ENCODE measurements at places on chromosomes 5 and 9.

DNA sequence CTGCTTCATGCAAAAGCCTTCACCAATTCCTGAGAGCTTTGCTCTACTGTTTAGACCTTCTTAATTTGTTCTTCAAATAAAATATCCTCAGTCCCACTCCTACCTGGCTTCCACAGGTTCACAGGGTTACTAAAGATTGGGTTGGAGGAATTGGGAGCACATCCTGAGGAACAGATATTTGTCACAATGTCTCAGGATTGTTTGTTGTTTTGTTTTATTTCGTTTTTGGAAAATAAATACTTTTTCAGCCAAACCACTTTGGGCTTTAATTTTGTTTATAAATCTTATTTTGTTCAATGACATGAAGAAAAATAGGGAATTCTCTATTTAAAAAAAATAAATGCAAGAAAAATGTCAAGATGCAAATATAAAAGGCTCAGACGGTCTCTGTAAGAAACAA, 249.0 kb downstream of the MEF2C start:
- DNase-seq, result no peak

DNA sequence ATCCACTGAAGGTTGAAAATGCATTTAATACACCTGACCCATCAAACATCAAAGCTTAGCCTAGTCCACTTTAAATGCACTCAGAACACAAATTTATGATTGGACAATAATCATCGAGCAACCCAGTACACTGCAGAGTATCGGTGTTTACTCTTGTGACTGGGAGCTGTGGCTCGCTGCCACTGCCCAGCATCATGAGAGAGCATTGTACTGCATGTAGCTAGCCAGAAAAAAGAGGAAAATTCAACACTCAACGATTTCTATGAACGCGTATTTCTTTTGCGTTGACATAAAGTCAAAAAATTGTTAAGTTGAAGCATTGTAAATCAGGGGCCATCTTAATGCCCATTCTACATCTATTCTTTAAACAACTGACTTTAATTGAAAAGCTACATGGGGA, 95.1 kb upstream of the CD180 start:
- no peak for DNase-seq

DNA sequence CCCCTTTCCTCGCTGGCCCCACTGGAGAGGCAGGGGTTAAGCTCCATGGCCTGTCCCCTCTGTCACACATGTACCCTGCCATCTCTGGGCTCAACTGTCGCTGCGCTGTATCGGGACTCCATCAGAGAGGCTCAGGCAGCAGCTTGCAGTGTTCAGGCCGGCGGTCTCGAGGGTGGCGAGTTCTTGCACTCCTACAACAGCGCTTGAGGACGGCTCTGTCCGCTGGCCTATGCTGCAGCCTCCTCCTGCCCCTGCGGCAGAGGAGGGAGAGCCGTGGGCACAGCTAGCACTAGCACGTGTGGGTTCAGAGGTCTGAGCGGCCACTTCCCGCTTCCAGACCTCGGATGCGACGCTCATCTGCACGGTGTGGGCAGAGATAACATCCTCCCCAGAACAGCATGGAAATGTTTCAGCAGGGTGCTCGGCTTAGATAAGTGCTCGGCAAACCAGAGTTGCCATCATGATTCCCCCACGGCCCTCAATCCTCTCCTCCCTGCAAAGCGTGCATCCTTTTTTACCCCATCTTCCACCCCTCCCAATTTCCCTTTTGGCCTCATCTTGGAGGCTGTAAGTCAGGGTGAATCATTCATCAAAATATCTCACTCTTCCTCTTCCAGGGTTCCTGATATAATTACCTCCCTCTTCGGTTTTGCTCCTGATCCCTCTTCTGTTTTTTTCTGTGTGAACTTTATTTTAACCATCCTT, 41.9 kb upstream of the FUBP3 start:
- no peak for DNase-seq

GRCh38 chr5:56671571-56671970, 143.8 kb upstream of the MAP3K1 start:
- DNase-seq, result no peak

DNA sequence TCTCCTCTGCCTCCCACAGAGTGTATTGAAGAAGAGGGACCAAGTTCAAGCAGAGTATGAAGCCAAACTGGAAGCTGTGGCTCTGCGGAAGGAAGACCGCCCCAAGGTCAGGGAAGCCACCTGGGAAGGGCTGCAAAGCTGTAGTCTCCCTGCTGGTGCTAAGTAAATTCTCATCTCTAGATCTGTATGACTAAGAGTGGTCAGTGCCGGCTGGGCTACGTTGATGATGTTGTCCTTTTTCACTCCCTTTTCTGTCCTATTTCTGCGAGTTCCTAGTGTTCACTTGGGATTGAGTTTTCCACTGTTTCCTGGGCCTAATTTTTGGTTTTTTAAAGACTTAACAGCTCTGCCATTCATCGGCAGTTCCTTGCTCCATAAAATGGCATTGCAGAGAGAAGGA, 39.8 kb downstream of the SLC46A2 start:
- no peak for DNase-seq

- no peak for DNase-seq
Measured at GRCh38 chr9:125681657-125682056, 25.4 kb downstream of the MAPKAP1 start.

- DNase-seq, result no peak
Measured at GRCh38 chr5:81408496-81408895, 14.6 kb upstream of the ACOT12 start.

DNA sequence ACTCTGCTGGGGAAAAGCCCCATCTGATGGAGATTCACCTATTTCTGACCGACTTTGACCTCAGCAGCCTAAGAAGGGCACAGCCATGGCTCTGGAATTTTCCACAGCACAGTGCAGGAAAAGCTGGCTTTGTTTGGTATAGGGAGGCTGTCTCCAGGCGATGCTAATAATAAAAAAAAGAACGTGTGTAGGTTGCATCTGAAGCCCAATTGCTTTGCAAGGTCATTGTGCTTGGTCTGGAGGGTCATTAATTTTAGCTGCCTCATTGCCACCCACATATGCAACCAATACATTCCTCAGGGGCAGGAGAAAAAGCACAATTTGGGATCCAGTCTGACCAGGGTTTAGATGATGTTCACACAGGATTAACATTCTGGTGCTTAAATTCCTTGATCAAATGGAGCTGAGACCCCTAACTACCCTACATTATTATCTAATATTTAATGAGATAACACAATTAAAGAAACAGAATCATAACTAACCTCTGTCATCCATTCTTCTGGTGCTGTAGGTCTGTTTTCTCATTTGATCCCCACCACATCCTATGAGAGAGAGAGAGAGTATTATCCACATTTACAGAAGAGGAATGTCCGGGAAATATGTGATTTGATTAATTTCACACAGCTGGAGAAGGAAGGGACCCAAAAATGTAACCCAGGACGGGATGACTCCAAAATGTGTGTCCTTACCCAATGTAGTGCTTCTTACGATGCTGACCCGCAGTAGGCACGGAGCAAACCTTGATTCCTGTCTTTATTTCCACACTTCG, 175.9 kb downstream of the RFK start:
- no peak for DNase-seq

DNA sequence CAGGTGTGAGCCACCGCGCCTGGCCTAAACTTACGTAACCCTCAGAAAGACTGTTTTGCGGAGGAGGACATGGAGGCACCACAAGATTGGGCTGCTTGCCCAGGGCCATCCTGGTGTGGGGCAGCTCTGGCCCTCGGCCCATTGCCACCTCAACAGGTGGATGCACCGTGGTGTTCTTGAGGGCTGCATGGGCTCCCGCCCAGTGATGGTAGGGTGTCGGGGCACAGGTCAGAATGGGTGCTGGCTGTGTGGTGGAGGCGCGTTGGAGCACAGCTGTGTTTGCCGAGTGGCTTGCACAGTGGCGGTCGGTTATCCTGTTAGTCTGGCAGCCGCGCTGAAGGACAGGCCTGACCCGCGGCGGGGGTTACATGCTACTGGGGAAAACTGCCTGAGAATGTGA, 196.9 kb downstream of the CACNA1B start:
- DNase-seq, result no peak

- no peak for DNase-seq
Measured at GRCh38 chr5:78001197-78001596, 225.1 kb upstream of the TBCA start.

GRCh38 chr5:6338871-6339270, 39.5 kb downstream of the MED10 start:
- DNase-seq, result no peak

DNA sequence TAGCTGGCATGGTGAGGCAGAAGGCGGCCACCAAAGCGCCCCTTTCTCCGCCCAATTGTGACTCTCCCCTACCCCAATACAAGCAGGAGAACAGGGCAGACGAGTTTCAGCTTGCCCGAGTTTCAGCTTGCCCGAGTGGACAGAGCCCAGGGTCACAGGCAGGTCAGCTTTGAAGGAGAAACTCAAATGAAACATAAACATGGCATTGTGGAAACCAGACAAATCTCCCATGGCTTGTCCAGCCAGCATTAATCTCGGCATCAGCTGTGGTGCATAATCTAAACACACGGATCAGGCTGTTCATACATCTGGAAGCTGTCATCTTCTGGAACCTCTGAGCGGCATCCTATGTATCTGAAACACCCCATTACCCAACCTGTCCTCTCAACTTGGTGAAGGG, 16.9 kb downstream of the PTCH1 start:
- no peak for DNase-seq

GRCh38 chr5:133924221-133924920, 44.1 kb downstream of the C5orf15 start:
- DNase-seq, result no peak

GRCh38 chr5:32443541-32444430, 754 bp downstream of the ZFR start:
- DNase-seq, result no peak

- DNase-seq, result no peak
Measured at GRCh38 chr5:104345222-104346016, 782.8 kb upstream of the NUDT12 start.

DNA sequence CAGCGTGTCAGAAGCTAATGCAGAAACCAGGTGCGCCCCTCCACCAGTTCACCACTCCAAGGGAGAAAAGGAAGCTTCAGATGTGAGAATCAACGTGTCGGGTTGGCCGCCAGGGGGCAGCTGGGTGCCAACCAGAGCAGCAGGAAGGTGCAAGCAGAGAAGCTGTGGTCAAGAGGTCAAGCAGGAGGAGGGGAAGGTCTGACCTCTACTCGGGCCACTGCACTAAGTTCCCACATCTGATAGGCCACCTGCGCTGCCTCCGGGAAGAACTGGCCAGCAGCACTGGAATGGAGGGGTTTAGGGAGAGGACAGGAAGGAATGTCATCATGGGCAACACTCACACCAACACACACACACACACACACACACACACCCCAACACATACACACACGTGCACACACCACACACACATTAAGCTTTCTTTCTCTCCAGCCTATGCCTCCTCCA, 31.4 kb downstream of the ANXA6 start:
- no peak for DNase-seq

DNA sequence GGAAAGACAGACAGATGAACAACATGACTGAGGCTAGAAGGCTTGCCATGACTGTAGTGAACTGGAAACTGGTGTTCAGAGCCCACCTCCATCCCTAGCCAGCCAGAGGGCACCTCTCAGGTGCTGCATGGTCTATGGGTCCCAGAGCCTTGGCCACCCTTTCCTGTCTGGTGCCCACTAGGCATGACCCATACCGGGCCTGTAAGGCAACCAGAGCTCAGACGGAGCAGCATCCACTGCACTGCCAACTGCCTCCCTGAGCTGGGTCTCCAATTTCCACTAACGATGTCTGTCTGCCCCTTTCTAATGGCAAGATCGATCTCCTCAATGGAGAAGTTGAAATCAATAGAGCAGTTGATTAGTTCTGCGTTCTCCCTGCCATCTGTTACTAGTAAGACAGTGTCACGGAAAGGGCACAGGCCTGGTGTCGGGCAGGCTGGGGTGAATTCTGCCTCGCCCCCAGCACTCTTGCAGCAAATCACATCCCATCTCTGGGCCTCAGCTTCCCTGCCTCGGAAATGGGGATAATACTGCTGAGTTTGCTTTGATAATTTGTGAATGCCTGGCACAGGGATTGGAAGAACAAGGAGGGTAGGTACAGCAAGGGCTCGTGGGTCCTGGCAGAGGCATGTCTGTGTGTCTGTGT, 172.3 kb upstream of the MVB12B start:
- DNase-seq, result no peak

DNA sequence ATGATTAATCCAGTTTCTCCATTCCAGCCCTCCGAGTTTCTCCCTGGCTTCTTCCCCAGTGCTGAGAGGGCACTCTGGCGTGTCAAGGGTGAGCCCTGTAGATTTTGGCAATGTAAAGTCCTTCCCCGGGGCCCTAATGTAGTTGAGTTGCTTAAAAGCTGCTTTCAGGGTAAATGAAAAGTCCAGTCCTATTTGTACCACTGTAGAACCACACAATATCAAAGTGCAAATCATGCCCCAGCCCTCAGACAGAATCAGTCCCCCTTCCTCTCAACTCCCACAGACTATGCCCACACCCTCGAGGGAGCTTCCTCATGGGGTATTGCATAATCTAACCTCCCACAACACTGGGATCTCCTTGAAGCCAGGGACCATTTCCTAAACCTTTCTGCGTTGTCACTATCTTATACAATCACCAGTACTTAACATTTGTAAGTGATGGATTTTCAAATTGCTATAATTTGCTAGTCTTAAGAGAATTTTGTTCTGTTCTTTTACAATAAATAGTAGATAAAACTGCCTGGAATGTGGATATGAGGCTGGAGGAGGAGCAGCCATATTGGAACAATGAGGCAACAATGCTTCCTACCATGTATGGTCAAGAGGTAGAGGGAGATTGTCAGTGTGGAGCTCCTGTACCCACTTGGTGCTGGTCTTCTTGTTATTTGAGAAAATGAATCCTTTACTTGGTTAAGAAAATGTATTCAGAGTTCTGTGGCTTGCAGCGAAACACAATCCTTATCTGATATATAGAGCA, 34.4 kb downstream of the ZNF366 start:
- no peak for DNase-seq

DNA sequence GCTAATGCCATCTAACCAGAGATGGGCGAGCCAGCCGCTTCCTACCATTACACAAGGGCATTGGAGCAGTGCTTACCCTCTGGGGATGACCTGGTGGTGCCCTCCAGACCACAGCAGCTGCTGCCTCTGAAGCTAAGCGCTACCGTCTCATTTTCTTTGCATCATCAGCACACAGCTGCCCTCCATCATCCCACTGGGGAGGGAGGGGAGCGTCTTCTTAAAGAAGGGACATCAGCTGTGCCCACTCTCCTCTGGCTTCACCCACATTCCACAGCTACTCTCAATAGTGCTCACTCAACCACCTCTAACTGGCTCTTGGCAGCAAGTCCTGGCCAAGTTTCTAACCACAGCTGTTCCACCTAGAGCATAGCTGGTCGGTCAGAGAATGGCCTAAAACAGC, 503.4 kb downstream of the NFIB start:
- DNase-seq, result peak; percentile 88

GRCh38 chr5:57450991-57451876, 31.4 kb downstream of the ACTBL2 start:
- no peak for DNase-seq

- DNase-seq, result no peak
Measured at GRCh38 chr9:18061856-18062255, 412.1 kb upstream of the ADAMTSL1 start.

DNA sequence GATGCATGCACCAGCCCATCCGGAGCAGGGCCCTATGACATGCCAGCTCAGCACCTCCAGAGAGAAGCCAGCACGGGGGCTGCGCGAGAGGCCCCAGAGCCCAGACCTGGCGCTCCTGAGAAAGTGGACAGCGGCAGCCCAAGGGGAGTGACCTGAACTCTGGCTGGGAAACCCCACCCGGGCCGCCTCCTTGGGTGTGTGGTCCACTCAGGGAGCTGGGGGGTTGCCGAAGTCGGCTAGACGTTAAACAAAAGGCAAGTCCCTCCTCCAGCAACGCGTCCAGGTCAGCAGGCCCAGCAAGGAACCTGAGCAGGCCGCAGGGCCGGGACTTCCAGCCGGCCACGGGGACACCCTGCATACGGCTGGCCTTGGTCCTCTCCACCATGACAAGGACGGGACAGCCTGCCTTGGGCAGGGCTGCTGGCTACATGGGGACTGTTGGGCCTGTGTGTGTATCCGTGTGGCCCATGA, 35.7 kb downstream of the NACC2 start:
- no peak for DNase-seq

Data from skeletal muscle cell (primary cell).